Stimulated activated CD4-positive, alpha-beta T cell treated with anti-CD3 and anti-CD28 coated beads, Interleukin-15, amount 100 ng/mL, for 1 hour (primary cell): ENCODE measurements at places on chromosomes 12 and 14.

GRCh38 chr12:119176267-119177055, 2.3 kb upstream of the HSPB8 start:
- DNase-seq: no peak

GRCh38 chr14:80560800-80561657, 349.7 kb upstream of the DIO2 start:
- no peak for DNase-seq

DNA sequence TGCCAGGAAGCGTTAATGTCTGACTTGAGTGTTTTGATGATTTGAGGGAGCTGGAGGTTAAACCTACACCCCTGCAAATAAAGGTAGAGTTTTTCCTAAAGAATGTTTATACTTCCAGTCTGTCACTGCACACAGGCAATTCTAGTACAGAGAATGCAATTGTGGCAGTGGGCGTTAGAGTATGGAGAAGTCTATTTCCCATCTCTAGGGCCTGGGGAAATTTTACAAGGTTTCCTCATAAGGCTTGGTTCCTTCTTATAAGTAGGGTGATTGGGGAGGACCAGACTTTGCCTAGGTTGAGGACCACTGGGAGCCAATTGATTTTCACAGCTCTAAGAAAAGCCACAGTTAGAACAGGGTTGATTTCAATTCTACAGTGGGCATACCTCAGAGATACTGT, 44.3 kb downstream of the IFNG start:
- no peak for DNase-seq

- DNase-seq: no peak
These were observed 60.8 kb upstream of the EVL start for GRCh38 chr14:100004392-100004791.

GRCh38 chr12:76421046-76421445, 72.8 kb upstream of the BBS10 start:
- DNase-seq: no peak

GRCh38 chr12:80567401-80567800, 123.4 kb downstream of the PTPRQ start:
- DNase-seq: no peak

DNA sequence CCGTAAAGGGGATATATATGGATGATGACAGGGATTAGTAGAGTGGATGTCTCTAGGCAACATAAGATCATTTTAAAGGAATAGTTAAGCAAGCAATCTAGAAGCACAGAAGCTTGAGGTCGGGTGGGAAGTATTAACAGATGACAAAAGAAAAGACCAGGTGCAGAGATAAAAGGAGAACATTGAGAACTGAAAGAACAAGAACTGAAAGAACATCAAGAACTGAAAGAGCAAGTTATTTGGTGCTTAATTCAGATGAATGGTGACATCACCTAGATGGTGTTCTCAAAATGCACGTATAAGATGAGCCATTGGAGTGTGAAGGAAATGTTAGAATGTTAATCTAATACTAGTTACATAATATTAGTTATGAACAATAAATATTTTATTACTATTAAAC, 224.0 kb upstream of the PDE3A start:
- no peak for DNase-seq

DNA sequence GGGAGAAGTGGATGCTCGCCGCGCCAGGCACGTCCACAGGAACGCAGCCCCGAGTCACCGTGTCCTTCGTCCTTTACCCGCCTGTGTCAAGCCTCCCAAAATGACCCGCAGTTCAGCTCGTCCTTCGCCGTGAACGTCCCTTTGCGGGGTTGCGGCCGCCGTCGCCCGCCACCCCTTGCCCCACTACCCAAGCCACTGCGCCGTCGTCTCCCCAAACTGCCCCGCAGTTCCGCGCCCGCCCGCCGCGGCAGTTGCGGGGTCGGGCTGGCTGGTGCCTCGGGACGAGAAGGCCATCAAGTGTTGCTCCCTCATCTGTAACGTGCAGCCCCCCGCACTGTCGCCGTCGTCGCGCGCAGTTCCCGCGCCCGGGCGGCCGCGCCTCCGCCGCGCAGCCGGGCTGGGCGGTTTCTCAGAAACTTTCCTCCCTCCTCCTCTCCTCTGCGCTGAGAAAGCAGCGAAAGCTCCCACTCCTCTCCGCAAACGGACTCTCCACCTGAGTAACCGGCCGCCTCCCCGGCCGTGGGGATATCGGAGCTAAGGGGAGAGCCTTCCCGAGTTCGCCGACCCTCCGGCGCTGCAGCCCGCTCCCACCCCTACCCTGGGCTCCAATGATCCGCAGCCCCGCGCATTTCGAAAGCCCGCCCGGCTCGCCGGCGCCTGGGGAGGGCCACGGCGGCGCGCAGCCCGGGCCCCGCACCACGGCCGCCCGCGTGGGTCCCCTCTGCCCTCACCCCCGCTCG, 6.7 kb downstream of the CDKN1B start:
- no peak for DNase-seq

- DNase-seq: no peak
These were observed 9.3 kb upstream of the NID2 start for GRCh38 chr14:52078095-52078531.

GRCh38 chr14:93137864-93138263, 22.1 kb upstream of the ITPK1 start:
- no peak for DNase-seq

DNA sequence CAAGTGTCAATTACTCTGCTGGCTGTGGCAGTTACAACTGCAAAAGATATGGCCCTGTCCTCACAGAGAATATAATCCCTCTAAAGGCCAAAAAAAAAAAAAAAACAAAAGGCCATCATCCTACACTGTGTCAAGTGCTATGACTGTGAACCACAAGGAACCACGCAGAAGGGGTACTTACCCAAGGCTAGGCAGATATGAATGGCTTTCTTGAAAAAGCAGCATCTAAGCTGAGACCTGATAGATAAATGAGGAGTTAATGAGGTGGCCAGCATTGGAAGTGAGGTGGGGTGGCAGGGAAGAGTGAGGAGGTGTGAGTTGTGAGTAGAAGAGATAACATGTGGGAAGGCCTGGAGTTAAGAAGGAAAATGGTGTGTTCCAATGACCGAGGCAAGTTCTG, 16.4 kb upstream of the IL22 start:
- DNase-seq: no peak

- peak; percentile 31 for DNase-seq
These were observed 593 bp downstream of the PIP4P1 start for GRCh38 chr14:20460458-20461224.

DNA sequence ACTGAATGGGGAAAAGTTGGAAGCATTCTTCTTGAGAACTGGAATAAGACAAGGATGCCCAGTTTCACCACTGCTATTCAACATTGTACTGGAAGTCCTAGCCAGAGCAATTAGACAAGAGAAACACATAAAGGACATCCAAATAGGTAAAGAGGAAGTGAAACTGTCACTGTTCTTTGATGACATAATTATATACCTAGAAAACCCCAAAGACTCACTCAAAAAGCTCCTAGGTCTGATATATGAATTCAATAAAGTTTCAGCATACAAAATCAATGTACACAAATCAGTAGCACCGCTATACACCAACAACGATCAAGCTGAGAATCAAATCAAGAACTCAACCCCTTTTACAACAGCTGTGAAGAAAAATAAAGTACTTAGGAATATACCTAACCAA, 157.3 kb upstream of the DDHD1 start:
- no peak for DNase-seq

DNA sequence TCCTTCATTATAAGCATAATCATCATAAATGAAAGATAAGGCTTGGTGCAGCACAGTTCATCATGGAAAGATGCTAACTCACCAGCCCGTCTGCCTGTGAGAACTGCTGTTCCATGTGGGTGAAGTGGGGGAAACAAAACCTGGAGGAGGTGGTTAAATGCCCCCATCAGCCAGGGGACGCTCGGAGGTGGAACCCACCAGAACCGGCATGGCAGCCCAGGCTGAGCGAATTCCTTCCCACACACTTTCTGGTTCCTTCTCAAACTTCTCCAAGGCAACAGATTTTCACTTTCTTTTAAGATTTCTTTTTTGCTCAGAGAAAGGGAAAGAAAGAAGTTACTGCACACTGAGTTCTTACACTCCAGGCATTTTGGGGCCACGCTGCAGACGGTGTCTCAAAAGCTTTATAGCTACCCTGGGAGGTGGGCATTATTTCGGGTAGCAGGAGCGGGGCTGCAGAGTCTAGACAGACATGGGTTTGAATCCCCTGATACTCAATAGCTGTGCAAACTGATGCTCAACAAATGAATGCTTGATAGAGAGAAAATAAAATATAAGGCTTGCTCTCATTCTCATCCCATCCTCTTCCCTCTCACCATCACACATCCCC, 190.7 kb downstream of the BCL11B start:
- DNase-seq: no peak

DNA sequence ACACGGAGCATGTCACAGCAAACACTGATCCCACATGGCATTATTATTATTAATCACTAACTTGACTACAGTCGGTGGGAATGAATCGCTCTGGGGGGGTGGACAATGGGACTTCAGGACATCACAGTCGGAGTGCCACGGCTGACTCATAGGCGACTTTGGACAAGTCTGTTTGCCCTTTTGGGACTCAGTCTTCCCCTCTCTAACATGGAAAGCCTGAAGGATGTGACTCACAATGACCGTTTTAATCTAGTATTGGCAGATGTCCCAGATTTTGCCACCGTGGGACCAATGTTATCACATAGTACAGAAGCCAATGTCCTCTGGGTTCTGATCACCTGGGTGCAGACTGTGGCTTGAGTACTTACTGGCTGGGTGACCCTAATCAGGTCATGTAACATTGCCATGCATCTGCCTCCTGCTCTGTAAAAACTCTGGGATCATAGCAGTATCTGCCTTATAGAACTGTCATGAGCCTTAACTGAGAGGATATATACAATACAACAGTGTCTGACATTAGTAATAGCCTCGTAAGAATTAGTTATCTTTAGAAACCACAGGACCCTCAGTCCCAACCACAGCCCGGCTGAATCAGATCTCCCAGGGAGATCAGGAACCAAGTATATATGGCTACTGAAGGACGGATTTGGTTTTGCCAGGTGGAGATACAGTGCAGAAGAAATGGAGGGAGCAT, 362.6 kb downstream of the BCL11B start:
- no peak for DNase-seq

GRCh38 chr12:47296828-47297227, 217.1 kb upstream of the AMIGO2 start:
- no peak for DNase-seq

DNA sequence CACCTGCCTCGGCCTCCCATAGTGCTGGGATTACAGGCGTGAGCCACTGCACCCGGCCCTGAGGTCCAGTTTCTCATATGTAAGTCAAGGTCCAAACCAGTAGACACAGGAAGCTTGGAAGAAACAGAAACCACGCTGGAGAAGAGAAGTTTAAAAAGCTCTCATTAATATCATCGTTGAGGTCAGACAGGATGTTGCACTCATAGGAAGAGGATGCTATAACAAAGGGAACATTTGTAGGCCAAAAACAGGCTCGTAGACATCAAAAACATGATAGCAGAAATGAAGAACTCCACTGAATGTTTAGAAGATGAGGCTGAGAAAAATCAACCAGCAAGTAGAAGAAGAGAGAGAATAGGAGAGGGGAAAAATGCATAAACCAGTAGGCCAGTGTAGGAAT, 46.8 kb downstream of the ACACB start:
- no peak for DNase-seq

DNA sequence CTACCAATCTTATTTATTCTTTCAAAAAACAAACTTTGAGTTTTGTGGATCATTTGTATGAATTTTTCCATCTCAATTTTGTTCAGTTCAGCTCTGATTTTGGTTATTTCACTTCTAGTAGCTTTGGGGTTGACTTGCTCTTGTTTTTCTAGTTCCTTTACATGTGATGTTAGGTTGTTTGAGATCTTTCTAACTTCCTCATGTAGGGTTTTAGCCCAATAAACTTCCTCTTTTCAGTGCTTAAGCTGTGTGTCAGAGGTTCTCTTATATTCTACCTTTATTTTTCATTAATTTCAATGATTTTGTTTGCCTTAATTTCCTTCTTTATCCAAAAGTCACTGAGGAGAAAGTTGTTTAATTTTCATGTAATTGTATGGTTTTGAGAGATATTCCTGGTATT, 860.4 kb upstream of the FBXO33 start:
- no peak for DNase-seq

- DNase-seq: no peak
These were observed 116.6 kb upstream of the NPAS3 start for GRCh38 chr14:32821964-32822653.

DNA sequence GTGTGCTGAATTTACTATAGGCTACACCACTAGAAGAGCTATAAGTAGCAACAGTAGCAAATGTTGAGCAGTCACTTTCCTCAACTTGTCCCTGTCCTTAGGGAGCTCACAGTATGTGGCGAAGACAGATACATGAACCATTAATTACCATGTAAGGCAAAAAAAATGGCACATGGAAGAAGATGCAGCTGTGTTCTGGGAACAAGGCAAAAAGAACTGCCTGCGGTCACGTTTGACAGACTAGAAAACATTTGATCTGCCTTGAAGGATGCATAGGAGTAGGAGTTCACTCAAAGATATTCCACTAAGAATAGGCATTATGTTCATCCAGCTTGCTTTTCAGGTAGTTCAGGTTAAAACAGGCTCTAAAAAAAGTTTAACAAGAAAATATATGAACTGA, 46.5 kb upstream of the IFNG-AS1 start:
- DNase-seq: no peak

GRCh38 chr12:96623155-96623554, 133.8 kb downstream of the CFAP54 start:
- DNase-seq: no peak

GRCh38 chr14:68340262-68340661, 452.6 kb downstream of the ZFP36L1 start:
- DNase-seq: no peak

- DNase-seq: no peak
These were observed 136.2 kb downstream of the ANO6 start for GRCh38 chr12:45351921-45352670.

DNA sequence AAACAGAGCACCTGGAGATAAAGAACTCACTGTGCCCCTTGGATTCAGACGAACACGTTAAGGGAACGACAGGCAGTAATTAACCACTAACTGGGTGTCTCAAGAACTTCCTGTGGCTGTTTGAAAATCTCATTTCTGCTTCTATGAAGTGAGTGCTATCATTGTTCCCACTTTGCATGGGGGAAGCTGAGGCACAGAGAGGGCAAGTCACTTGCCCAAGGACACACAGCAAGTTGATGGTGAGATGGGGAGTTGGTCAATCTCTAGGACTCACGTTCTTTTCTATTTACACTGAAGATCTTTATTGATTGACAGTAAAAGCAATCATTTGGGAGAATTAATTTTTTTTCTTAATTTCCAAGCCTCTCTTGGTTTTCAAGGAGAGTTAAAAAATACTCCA, 26.8 kb upstream of the LHX5 start:
- no peak for DNase-seq

- DNase-seq: no peak
These were observed 38.0 kb downstream of the LTBP2 start for GRCh38 chr14:74574090-74574433.
